Liver (tissue), 10 donors: ENCODE measurements at places on chromosomes 5 and 9. TPM values are rescaled to one million over a fixed set of nuclear protein-coding genes. Genes with fewer than 3 reads are reported as not detected.

The IFNK gene
- total RNA-seq: not detected

GRCh38 chr5:180652771-180653170 lies 3.4 kb upstream of the FLT4 start:
- H3K27me3 ChIP-seq: peaks cover 2% of the 10 kb centered on the region
- H3K36me3 ChIP-seq: no peaks in the 10 kb centered on the region
- H3K4me3 ChIP-seq: no peak overlapping the region
- DNase-seq: no peak

DNA sequence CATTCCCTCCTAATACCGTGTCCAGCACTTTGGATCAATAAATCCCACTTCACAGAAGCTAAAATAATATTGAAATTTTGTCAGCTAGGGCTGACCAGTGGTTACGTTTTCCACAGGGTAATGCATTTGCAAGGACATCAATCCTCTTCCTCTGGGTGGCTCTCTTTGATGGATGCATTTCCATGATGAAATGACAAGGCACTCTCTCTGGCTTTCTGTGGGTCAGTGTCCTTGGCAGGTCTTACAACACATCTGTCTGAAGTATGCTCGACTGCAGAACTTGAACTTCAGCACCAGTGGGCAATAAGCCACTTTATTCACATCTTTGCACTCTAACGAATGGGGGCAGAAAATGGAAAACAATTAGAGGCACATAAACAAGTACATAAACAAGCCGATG lies 330.1 kb downstream of the ADAMTS6 start:
- H3K27me3 ChIP-seq: no peaks in the 10 kb centered on the region
- no peak for DNase-seq
- no peaks in the 10 kb centered on the region for H3K36me3 ChIP-seq
- H3K27ac ChIP-seq: no peak overlapping the region

The TUSC1 gene
- total RNA-seq: 5.3 TPM

The ANKRD34B gene
- not detected for total RNA-seq

- no peaks in the 10 kb centered on the region for H3K27me3 ChIP-seq
- no peak for DNase-seq
- no peaks in the 10 kb centered on the region for H3K36me3 ChIP-seq
Measured at GRCh38 chr5:97085459-97086181, 56.8 kb downstream of the LIX1 start.

DNA sequence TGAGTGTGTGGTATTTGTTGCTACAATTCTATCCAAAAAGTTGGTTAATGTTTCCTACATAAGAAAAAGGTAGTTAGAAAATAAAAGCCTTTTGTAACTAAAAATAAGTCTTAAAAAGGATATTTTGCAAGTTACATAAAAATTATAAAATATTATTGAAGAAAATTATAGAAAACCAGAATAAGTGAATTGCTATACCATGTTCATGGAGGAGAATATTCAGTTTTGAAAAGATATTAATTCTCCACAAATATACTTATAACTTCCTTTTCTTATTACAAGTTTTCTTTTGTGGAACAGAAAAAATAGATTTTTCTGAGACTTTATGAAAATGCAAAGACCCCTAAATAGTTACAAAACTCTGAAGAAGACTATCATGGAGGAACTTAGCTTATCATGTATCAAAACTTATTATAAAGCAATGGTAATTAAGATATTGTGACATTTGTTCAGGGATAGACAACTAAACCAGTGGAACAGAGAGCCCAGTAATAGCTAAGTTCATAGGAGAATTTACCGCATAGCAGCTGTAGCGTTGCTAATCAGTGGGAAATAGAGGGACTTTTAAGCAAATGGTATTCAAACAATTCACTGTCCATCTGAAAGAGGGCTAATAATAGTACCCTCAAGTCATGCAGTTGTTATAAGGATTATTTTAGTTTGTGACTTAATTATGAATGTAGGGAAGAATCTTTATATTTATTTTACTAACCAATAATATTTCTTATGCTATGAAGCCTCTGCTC lies 515.2 kb upstream of the ZNF608 start:
- no peak for DNase-seq
- H3K27ac ChIP-seq: no peak overlapping the region
- H3K4me3 ChIP-seq: no peak overlapping the region
- no peaks in the 10 kb centered on the region for H3K4me1 ChIP-seq

- H3K27me3 ChIP-seq: no peaks in the 10 kb centered on the region
- H3K27ac ChIP-seq: no peak overlapping the region
- no peak overlapping the region for H3K4me3 ChIP-seq
- DNase-seq: no peak
Measured at GRCh38 chr9:134500931-134501760, 140.5 kb upstream of the COL5A1 start.

The LCN9 gene
- total RNA-seq: not detected

The ANKRD18A gene
- 0.25 TPM for total RNA-seq

The AHRR gene
- total RNA-seq: 0.33 TPM

DNA sequence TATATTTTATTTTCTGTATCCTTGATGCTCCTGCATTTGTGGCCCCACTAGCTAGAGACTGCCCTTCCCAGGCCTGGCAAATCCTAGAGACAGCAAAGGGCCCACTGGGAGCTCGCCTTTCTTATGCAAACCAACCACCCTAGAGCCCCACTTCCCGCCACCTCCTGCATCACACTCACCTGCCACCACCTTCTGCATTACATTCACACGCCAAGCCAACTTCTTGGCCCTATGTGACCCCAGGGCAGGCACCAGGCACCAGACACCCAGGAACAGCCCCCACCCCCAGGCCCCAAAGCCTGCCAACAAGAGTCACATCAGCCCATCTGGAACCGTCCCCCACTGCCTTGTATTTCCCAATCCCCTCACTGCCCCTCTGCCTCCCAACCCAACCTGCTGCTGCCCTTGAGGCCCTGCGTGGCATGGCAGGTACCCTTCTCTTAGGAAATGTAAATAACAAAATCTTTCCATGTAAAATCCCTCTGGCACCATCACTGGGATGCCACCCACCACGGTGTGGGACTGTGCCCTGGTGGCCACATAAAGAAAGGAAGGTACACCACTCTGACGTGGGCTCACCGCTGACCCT lies 22.0 kb downstream of the ROR2 start:
- no peak for DNase-seq
- H3K27me3 ChIP-seq: no peaks in the 10 kb centered on the region
- H3K4me3 ChIP-seq: no peak overlapping the region
- no peaks in the 10 kb centered on the region for H3K4me1 ChIP-seq

DNA sequence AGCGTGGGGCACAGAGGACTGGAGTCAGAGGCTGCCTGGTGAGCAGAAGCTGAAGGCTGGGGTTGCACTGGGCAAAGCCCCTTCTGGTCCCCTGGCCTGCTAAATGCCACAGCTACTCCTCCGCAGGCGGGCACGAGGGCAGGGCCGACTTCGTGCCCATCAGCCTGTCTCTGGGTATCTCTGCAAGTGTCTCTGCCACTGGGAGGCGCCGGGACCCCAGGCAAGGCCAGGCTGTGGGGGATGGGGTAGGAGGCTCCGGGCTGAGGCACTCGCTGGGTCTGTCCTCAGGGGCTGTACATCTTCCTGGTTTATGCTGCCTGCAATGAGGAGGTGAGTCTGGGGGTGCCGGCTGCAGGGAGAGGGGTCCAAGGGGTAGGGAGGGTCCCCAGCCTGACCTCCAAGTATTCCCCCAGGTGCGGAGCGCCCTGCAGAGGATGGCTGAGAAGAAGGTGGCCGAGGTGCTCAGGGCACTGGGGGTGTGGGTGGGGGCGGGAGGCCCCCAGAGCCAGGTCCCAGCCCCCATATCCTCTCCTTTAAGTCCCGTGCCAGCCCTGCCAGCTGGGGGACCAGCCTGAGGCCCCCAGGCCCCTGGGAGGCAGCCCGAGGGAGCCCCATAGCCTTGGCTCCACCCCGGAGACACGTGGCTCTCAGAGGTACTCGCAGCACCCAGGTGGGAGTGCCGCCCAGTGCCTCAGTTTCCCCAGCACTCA lies 25.1 kb downstream of the ADGRD2 start:
- H3K4me3 ChIP-seq: no peak overlapping the region
- H3K27me3 ChIP-seq: no peaks in the 10 kb centered on the region
- no peaks in the 10 kb centered on the region for H3K36me3 ChIP-seq
- H3K27ac ChIP-seq: no peak overlapping the region
- DNase-seq: no peak
